NCI-H524 (cell line): ENCODE measurements at places on chromosomes 6 and 20.

DNA sequence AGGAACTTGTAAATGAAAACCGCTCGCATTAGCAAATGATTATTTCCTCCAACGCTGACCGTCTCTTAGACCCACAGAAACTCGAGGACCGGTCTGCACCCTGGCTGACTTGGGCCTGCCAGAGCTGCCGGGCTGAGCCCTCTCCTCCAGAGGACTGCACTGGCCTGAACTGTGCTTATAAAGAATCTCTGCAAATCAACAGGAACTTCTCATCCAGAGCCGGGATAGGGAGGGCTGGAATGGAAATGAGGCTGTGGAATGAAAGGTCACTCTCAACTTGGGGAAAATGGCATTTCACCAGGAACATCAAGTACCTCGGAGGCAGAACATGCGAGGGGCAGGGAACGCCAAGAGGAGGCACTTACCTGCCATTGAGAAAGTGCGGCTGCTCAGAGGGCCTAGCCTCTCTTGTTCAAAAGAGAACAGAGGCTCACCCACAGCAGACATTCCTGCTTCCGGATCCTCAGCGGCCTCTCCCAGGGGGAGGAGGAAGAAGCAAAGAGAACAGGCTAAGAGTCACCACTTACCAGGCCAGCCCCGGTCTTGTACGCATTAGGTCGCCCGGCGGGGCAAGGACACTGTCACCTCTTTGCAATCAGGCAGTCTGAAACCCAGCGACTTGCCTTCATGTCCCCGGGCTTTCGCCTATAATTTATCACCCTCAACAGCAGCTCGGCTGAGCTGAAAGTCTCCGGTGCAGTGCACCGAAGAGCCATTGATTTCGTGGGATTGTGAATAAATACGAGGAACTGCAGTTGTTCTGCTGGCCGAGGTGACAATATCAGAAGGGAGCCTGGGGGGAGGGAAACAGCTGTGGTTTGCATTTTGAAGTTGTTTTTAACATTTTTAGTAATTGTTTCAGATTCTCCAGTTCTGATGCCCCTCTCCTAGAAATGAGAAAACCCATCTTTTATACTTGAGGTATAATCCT lies 37.6 kb downstream of the ZMYND8 start:
- DNase-seq: no peak

GRCh38 chr20:54227241-54227640 lies 19.4 kb downstream of the PFDN4 start:
- no peak for DNase-seq

DNA sequence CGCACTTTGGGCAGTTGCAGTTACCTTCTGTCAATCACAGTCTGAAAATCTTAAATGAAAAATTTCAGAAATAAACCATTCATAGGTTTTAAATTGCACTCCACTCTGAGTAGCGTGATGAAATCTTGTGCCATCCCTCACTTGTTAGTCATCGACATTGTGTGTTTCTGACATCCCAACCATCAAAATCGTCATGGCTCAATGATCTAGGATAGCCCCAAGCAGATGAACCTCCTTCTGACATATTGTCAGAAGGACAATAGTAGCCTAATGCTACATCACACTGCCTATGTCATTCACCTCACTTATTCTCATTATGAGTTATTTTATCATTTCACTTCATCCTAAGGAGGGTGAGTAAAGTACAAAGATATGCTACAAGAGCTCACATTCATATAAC lies 284.8 kb downstream of the PTPRK start:
- DNase-seq: no peak

- DNase-seq: no peak
Measured at GRCh38 chr6:46961232-46961631, 39.5 kb upstream of the ADGRF5 start.

- no peak for DNase-seq
Measured at GRCh38 chr20:53657732-53658131, 64.1 kb upstream of the ZNF217 start.

GRCh38 chr6:3393836-3394202 lies 63.0 kb downstream of the SLC22A23 start:
- no peak for DNase-seq

- no peak for DNase-seq
Measured at GRCh38 chr20:60254901-60255411, 296.7 kb downstream of the CDH26 start.

DNA sequence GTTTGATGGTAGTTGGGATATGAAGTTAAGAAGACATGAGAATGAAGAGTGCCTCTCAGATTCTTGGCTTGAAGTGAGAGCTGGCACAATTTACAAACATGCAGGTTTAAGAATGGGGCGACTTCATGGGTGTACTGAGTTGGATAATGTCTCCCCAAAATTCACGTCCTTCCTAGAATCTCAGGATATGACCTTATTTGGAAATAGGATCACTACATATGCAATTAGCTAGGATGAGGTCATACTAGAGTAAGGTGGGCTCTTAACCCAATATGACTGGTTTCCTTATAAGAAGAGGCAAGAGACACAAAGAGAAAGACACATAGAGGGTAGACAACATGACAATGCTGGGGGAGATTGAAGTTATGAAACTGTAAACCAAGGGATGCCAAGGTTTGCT lies 5.2 kb downstream of the PKIB start:
- no peak for DNase-seq

GRCh38 chr20:63136296-63136695 lies 79.6 kb downstream of the YTHDF1 start:
- DNase-seq: no peak
